ENCODE measurements at places on chromosomes 4 and X.

DNA sequence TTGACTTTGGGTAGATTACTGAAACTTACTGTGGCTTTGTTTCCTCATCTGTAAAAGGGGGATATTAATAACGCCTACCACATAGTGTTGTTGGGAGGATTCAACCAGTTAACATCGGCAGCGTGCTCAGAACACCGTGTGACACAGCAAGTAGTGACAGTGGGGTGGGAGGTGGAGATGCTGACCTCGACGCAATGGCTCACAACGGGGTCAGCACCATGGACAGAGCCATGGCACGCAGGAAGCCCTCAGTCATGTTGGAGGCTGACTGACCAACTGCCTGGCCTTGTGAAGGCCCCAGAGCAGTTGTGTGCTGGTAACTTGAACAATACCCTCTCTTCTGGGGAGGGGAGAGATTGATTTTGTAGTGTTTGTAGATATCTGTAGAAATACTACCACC is 93.2 kb downstream of the WFS1 start:
- DNase-seq = no peak

DNA sequence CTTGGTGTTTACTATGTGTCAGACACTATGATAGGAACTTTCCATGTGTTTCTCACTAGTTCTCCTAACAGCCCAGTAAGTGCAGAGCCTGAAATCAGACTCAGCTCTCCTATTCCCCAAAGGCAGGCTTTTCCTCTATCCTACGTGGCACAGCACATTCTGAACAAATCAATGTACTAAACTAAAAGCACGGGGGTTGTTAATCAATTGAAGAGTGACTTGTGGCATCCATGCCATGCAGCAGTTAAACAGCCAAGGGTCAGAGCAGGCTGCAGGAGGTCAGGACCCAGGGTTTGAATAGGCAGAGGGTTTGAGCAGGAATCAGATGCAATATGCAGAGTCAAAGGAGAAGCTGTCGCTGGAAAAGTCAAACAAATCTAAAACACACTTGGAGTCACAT is 289.7 kb upstream of the LDB2 start:
- no peak for DNase-seq

GRCh38 chrX:10526451-10526850 is 93.9 kb downstream of the MID1 start:
- no peak for DNase-seq

DNA sequence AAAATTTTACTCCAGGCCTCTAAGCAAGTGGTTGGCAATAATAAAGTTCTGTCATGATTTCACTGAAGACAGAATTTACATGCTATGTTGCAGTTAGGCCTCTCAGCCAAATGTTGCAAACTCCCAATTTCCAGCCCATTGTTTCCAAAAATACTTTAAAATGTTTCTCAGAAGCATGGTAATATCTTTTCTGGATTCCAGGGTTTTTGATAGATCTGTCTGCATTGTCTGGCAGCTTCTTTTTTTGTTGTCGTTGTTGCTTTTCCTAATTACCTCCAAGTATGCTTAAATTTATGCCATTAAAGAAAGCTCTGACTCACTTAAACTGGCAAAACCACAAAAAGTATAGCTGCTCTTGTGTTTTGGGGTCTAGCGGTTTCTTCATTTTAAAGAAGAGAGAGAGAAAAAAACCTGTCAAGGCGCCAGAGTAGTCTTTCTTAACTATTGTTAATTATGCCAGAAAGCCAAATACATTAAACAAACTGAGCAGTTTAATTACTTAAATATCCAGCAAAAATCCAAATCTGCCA is 97.0 kb downstream of the AGTR2 start:
- DNase-seq = no peak

DNA sequence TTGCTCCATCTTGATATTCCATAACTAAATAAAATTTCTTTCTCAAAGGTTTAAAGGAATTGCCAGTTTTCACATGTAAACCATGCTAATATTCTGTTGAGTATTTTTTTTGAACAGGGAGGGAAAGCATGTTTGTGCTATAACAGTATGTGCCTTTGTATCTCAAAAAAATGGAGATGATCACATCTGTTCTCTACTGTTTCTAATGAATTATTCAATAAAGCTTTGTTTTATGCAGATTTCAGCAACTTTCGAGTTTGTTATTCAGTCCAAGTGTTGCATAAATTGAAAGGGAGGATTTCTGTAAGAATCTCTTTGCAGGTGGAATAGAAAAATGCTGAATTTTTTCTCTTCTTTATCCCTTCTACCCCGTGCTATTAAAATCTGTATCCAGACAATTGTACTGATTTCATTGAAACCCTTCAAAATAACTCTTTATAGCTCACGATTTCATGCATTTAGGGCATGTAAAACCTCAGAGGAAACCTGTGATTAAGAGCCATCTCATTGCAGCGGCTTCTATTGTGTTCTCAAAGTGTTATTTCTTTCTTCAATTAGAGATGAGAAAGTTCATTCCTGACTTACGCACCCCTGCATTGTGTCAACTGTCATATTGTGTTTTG is 42.1 kb downstream of the NEIL3 start:
- no peak for DNase-seq

DNA sequence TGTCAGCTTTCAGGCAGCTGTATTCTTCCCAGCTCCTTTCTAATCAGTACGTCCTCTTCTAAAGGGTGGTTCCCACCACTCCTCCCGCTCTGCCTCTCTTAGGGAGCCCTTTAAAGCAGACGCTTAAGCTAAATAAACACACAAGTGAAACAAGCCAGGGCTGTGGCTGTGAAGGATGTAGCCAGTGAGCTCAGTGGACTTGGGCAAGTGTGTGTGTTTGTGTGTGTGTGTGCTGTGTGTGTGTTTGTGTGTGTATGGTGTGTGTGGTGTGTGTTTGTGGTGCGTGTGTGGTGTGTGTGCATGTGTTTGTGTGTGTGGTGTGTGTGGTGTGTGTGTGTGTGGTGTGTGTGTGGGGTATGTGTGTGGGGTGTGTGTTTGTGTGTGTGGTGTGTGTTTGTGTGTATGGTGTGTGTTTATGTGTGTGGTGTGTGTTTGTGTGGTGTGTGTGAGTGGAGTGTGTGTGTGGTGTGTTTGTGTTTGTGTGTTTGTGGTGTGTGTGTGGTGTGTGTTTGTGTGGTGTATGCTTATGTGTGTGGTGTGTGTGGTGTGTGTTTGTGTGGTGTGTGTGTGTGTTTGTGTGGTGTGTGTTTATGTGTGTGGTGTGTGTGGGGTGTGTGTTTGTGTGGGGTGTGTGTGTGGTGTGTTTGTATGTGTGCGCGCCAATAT is 283.3 kb downstream of the PTTG2 start:
- DNase-seq = no peak

DNA sequence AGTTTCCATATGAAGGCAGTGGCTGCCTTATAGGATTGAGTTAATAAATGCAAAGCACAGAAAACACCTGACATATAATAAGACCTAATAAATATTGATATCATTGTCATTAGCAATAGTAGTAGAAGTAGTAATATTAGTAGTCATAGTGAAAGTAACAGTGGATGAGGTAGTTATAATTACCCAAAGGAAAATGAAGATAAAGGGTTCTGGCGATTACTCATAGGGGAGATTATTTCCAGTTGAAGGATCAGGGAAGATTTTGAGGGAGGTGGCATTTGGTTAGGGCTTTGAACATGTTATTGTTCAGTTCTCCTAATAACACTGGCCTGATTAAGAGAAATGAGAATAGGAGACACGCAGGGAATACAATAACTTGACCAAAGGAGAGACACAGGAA is 131.9 kb upstream of the GPRIN3 start:
- no peak for DNase-seq

DNA sequence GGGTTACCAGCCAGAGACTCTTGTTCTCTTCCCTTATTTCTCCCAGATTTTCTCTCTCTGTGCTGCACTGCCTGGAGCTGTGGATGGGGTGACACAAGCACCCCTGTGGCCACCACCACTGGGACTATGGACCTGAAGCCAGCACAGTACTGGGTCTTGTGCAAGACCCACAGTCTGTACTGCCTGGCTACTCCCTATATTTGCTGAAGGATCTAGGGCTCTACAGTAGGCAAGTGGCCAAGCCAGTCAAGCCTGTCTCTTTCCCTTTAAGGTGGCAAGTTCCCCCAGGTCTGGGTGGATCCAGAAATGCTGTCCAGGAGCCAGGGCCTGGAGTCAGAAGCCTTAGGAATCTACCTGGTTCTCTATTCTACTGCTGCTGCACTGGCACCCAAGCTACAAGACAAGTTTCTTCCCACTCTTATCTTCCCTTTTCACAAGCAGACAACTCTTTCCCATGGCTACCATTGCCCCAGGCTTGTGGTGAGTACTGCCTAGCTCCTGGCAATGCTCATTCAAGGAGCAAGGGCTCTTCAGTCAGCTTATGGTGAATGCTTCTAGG is 28.4 kb upstream of the CT47A1 start:
- DNase-seq = no peak
